ENCODE measurements at places on chromosomes 2 and 18.
A peak's percentile ranks its signal among the peaks of the same experiment; 100 is the strongest.

GRCh38 chr2:98605076-98605475, 3.2 kb downstream of the COA5 start:
- DNase-seq: no peak

DNA sequence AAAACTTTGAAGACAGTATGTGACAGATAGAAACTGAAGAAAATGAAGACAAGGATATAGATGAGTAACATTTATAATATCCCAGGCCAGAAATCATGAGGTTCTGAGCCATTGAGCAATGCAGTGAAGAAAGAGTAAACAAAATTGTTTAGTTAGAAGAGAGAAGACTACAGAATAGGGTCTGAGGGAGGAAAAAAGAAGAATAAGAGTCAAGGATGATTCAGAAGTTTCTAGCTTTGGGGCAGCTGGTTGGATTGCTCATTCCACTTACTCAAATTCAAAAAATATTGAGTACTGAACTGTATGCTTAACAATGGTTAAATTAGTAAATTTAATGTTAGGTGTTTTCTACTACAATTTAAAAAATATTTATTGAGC, 155.0 kb upstream of the OTX1 start:
- DNase-seq: no peak

DNA sequence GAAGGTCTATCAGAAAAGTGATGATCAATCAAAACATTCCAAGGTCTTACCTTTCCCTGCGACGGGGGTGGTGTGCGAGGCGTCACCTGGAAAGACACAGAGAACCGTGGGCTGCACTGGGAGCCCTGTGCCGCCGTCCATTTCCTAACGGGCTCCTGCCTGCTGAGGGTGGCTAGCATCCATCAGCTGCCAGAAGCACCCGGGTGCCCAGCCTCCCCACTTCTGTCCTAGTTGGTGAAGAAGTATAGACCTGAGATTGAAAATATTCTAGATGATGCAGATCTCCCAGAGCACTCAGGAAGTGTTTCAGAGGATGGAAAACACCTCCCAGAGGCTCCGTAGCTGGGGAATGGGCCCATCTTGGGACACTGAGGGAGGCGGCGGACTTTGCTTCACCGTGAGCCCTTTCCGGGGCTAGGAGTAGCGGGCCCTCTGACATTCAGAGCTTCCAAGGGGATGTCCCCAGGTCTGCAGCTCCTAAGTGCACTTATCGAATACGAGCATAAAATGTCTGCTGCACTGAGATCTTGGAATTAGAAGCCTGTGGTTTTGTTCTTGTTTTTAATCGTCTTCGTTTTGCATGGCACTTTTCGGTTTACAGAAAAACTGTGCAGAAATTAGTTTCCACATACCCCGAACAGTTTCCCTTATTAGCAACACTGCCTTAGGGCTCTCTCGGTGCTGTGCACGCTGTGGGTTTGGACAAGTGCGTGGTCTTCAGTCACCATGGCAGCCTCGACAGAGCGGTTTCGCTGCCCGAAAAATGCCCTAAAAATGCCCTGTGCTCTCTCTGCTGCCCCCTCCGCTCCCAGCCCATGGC, 143.5 kb downstream of the MBP start:
- DNase-seq: no peak

- no peak for DNase-seq
Observed at GRCh38 chr18:44786688-44787087, 106.0 kb downstream of the SETBP1 start.

DNA sequence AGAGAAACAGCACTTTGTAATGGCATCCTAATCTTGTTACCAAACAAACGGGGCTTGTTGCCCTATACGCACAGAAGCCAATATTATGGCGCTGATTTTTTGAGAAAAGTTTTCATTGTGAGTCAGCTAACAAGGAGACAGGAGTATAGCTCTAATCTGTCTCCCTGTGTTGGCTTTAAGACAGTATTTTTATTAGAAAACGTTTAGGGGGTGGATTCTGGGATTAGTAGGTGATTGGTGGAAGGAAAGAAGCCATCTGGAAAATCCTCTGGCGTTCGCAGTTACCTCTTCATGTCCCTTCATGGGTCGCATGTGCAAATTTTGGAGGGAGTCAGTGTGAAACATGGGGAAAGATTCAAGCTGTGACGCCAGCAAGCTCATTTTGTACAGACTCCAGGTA, 698 bp upstream of the TMEM237 start:
- no peak for DNase-seq

GRCh38 chr2:158598862-158599517, 142.2 kb downstream of the PKP4 start:
- DNase-seq: no peak

DNA sequence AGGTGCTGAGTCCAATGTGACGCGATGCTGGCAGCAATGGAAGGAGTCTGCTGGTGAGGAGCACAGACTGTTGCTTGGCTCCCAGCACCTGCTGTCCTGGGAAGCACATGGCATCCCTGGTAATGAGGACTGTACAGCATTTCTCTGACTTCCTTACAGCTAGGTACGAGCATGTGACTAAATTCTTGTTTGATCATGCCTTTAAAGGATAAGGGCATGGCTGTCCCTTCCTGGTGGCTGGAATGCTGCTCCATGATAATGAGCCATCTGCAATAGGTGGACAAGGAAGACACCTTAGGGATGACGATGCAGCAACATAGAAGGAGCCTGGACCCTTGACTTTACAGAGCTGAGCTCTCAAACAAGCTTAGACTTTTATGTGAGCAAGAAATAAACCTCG, 278.0 kb upstream of the SPRED2 start:
- DNase-seq: no peak

DNA sequence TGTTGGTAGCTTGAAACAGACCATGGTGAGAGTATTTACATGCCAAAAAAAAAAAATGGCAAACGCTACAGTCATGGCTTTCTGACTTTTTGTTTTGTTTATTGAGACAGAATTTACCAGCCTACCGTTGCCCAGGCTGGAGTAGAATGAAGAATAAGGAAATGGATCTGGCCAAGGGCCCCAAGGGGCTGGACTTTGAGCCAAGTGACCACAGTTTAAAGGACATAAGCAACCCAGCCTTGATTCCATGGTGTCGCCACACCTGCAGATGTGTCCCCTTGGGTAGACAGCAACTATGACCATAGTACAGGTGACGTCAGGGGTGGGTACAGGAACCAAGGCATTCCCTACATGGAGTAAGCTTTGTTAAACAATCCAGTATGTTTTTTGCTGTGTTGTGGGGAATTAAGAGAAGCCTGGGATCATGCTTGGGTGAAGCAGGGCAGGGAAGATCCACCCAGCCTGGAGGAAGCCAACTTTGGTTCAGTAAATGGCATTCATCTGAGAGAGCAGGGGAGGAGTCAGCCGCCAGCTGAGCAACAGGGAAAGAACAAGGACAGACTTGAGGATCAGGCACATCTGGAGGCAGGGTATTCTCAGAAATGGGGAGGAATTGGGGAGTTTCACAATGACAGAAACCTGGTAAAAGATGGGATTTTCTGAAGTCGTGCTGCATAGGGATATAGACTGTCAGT, 110.3 kb upstream of the SH3BP4 start:
- no peak for DNase-seq

DNA sequence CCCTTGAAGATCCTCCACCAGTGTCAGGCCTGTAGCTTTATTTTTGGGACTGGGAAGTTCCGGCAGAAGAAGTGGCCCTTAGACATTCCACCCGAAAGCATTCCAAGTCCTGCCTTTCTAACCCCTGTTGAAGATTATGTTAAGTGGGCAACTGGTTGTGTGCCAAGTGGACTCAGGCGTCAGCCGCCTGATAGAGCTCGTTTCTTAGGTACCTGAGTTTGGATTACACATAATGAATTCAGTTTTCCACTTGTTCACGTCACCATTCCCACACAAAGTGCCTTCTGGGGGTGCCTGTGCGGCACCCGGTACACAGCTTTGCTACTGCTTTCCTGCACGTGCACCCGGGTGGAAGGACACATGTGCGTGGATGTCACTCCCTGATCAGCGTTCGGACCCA, 156.5 kb downstream of the PTGR3 start:
- peak; percentile 45 for DNase-seq

DNA sequence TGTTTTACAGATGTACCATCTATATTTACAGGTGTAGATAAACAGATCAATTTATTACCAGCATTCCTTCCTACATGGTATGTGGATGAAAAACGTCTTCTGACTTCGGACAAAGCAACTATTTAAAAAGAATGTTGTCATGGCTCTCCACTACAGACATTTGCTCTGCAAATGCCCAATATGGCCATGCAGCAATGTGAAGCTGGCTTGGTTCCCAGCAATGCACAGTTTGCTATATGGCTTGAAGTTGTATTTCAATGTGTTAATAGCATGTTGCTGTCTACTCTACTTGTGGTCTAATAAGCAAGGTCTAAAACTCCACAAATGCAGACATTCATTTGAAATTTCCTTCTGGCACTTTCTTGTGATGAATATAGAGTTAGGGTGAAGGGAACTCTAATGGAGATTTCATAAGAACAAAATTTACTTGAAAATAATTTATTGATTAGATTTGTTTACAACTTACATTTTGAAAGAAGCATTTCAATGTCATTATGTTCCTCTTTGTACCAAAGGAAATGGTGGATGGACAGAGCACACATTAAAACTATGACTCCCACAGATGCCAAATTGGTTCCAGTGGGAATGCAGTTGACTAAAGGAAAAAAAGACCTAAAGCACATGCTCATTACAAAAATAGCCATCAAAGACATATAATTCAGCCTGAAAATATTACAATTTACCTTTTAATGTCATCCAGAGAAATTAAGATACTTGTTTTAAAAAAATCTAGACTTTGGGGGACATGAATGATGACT, 234.0 kb downstream of the DYM start:
- DNase-seq: no peak

DNA sequence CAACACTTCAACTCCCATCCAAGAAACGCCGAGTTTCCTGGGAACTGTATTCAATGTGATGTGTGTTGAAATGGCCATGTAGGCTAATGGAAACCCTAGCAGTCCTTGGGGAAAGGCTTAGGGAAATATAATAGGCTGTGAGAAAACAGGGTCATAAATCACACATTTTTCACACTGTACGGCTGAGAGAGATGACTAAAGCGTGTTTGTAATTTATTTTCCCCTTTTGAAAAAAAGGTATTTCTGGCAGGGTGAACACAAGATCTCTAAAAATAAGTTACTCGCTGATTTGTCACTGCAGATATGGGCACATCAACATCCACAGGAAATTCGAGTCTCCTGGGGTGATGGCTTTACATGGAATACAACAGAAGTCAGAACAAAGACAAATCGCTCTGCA, 109.6 kb upstream of the ST6GAL2 start:
- no peak for DNase-seq

- DNase-seq: no peak
Observed at GRCh38 chr2:27929916-27930486, 39.5 kb downstream of the BABAM2 start.

- no peak for DNase-seq
Observed at GRCh38 chr2:161552015-161552414, 72.2 kb upstream of the SLC4A10 start.

DNA sequence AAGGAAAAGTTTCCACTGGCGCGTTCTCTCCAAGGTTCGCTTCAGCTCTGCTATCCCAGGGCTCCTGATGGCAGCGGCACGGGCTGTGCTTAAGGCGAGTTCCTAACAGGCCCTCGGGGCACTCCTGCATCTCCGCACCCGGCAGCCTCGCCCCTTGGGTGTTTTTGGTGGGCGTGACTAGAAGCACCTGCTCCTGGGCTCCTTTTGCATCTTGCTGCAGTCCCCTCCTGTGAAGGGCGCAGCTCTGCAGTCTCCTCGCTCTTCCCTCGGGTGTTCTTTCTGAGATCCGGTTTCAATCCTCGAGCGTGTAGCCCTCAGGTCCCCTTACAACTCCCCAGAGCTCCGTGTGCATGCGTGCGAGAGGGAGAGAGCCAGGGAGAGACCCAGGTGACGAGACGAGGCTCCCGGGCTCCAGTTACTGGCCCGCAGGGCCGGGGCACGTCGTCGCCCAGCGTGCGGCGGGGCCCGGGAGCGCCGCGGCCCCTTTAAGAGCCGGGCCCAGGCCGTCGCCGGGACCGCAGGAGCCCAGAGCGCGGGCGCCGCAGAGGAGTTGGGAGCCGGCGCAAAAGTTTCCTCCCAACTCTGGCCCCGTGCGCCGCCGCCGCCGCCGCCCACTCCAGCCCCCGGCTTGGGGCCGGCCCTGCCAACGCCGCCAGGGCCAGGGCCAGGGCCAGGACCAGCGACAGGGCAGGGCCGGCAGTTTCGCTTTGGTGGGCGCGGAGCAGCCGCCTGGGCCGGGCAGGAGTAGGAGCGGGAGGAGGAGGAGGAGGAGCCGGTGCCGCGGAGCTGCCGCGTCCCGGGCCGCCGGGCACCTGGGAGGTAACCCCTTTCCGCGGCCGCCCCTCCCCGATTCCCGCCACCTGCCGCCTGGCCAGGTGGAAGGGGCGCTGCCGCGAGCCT, at the start of gene PARD3B:
Gene PARD3B (plus strand): TSS at position 515 of the 900 bp plus-strand sequence. CDS start 525 bp downstream, outside the sequence.
- DNase-seq: peak; percentile 83

- no peak for DNase-seq
Observed at GRCh38 chr18:58660915-58661314, 10.3 kb upstream of the MALT1 start.

DNA sequence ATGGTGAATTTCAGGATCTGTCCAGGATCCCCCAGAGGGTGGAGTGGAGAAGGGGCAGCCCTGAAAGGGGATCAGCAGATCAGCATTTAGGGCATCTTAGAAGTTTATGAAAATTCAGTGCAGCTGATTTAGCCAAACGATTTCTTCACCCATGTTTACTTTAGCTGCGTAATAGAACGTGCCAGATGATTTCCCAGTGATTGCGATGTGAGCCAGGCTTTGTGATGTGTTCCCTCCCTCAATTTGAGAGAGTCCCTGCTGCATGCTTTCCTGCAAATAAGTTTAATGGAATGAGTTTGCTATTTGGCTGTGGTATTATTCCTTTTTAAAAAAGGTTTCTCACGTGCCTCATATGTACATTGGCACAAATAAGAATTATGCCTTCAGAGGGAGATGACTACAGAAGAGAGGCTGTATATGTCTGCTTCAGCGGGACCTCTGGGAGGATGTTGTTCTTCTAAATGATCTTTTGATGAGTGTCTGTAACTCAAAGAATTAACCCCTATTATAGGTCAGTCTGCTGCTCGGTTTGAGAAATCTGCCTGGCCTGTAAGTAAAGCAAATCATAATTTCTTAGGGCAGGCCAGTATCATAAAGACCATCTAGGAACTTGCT, 111.9 kb downstream of the MRO start:
- no peak for DNase-seq

DNA sequence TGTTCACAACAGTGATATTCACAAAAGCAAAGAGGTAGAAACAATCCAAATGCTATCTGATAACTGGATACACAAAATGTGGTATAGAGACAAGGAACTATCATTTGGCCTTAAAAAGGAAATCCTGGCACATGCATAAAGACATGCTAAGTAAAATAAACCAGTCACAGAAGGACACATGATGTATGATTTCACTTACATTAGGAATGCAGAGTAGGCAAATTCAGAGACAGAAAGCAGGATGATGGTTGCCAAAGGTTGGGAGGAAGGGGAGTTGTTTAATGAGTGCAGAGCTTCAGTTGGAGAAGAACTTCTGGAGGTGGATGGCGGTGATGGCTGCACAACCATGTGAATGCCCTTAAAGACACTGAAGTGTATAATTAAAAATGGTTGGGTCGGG, 38.1 kb downstream of the ATP8B1 start:
- DNase-seq: no peak

GRCh38 chr2:11022591-11023273, 111.0 kb downstream of the KCNF1 start:
- no peak for DNase-seq

GRCh38 chr2:95158441-95158840, 1.2 kb downstream of the ZNF514 start:
- DNase-seq: no peak

GRCh38 chr2:81981585-81981984, 1677.0 kb upstream of the LRRTM1 start:
- no peak for DNase-seq

- DNase-seq: no peak
Observed at GRCh38 chr2:174717273-174717672, 47.0 kb downstream of the CHRNA1 start.

- DNase-seq: peak; percentile 78
Observed at GRCh38 chr2:109516445-109517117, 97.2 kb downstream of the SEPTIN10 start.
